Omental fat pad (tissue), 4 donors: ENCODE measurements at places on chromosomes 12 and 14. TPM values are rescaled to one million over a fixed set of nuclear protein-coding genes. Genes with fewer than 3 reads are reported as not detected.

GRCh38 chr14:101761881-101762529 lies 496 bp downstream of the PPP2R5C start:
- DNase-seq, result no peak

- DNase-seq, result no peak
Observed at GRCh38 chr12:210277-211141, 3.4 kb downstream of the SLC6A12 start.

GRCh38 chr12:51345681-51346080 lies 798 bp downstream of the CELA1 start:
- DNase-seq, result no peak

DNA sequence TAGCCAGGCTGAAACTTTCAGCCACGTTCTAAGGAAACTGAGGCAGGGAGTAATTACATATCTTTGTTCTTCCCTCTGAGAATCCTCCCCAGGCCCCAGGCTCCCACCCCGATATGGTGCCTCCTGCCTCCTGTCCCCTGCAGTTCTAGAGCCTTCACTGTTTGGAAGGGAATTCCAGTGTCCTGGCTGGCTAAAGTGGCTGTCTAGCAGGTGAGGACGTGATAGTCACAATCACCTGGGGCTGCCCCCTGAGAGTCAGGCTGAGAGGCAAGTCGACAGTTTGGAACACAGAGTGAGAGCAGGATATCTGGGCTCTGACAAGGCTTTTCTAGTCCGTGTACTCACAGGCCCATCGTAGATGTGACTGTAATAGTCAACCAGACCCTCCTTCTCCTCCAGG lies 6.3 kb upstream of the RPAP3 start:
- DNase-seq, result no peak

DNA sequence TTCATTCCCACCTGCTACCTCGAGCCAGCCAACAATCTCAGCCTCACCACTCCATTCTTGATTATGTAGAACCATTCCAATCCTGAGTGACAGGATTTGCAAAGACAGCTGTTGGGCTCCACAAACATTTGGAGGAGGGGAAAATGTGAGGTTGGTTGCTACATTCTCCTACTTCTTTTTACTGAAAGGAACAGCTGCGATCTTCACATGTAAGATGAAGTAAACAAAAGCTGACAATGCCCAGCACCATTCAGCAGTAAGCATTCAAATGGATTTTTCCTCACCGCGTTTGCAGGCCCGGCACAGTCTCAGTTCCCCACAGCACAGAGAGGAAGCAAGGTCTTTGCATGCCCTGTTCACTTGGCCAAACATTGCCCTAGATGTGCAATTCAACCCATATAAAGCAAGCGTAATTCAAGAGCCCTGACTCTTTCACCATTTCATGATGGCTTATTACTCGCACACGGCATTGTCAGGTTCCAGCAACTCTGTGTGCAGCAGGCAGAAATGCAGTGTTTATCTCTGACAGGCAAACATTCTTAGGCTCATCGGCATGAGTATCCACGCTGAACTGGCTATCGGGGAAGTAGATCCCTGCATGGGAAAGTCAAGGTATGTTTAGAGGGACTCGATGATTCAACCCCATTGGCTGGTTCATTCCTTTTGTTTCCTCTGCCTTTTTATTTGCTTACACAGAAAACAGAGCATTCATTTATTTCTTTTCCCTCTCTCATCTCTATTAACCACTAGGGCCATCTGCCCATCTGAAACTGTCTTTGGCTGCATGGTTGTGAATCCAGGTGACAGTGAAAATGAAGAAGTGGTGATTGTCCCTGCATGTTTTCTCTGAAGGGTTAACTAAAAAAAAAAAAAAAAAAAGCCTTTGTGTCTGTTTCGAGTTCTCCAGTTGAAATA lies 236.1 kb upstream of the PLEKHG7 start:
- no peak for DNase-seq

DNA sequence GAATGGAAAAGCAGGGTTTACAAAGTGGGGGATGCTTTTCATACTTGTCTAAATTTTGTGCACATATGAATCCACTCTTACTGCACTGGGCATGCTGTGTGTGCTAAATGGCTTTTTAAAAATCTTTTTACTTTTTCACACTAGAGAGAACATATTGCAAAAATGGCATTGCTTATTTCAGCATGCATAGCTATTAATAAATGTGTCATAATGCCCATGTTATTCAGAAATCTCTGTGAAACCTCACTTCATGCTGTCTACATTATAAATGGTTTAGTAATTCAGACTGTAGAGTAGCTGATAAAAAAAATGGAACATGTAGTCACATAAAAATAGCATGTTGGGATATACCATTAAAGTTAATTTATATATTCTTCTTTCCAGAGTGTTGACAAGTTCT lies 593.8 kb downstream of the RPL10L start:
- no peak for DNase-seq

DNA sequence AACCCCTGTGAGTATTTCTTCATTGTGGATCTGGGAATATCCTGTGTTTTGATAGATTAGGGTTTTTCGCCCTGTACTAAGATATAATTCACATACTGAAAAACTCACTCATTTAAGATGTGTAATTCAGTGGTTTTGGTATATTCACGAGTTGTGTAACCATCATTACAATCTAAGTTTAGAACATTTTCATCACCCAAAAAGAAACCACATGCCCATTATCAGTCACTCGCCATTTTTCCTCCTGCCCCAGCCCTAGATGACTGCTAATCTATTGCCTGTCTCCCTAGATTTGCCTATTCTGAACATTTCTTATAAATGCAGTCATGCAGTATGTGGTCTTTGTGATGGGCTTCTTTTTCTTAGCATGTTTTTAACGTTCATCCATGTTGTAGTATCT lies 67.9 kb upstream of the ATF1 start:
- no peak for DNase-seq

DNA sequence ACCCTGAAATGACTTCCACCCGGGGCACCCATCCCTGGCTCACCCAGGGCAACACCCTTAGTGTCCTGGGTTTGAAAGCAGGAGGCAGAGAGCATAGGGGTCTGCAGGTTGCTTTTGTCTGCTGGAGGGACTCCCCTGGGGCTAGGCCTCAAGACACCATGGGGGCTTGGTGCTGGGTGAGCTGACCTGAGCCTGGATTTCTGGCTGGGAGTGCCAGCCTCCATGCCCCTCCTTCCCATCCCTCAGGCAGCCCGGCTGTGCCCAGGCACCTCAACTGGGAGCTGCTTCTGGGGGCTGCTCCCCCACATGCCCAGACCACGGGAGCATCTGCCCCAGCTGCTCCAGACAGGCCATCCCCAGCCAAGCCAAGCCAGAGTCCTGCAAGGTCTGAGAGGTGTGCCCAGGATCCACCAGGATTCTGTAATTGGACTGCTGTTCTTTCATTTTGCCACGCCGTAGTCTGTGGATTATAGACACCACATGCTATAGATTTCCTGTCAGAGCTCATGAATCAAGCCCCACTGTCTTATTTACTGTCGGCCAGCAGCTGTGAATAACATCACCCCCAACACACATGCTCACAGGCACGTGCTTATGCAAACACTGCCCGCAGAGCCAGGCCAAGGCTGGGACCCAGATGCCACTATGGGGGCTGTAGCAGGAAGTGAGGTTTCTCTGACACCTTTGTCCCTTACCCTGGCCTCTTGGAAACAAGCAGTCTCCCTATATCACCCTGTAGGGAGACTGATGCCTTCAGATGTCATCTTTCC lies 29.4 kb upstream of the ESRRB start:
- DNase-seq, result no peak

DNA sequence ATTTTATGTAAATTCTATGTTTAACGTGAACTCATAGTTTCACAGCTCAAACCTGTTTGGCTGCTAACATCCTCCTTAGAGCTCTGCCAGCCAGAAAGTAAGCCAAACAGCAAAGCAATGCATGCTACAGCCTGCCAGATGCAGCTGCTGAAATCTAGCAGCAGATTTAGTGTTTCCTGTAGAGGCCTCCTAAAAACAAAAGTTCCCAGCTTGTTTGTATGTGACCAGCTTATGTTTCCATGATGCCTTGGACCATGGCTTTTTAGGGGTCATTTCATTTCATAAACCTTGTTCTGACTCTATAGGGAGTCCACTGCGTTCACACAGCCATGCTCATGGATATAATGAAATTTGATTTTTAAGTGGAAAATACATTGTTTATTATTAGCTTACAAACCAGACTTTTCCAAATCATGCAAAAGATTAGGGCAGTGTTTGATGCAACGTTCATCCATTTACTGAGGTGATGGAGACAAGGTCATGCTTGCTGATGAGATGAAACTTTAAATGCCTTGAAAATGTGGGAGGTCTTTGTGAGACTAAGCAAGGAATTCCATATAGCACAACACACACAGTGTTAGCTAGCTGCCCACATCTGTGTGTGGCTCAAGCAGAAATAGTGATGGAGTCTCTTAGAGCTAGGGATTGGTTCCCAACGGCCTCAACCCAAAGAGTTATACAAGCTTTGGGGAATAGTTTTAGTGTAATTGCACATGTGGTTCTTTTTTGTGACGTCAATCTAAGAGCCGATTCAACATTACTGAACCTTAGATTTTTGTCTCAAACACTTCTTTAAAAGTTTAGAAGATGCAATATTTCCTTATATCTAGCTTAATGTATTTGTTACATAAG lies 157.5 kb upstream of the LRIG3 start:
- DNase-seq, result no peak

GRCh38 chr14:52380294-52380693 lies 66.2 kb downstream of the PTGER2 start:
- DNase-seq, result no peak

DNA sequence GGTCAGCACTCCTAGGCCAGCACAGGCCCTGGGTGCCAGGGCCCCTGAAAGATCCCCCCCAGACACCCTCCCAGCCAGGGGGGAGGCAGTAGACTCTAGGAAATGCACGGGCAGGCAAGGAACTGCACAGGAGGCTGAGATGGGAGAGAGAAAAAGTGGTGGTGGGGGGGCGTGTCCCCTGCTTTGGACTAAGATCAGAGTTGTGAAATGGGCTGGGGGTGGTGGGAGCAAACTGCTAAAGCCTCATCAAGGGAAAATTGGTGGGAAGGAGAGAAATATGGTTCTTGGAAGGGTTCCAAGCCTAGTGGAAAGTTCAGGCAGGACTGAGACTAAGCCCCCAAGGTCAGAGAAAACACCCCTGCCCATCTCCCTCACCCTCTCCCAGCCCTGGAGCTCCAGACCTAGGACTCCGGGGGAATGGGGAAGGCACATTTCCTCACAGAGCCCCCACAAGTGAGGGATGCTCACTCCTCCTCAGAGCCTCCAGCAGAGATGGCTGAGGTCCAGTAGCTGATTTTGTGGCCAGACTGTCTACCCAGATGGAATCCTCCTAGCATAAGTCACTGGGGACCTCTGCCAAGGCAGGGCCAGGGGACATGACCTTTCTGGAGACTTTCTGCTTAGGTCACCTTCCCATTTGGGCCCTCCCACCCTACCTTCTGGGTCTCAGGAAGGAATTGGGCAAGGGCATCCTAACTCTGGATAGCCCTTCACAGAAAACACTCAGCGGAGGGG lies 29.8 kb downstream of the FIGNL2 start:
- DNase-seq, result no peak

- no peak for DNase-seq
Observed at GRCh38 chr14:64955297-64955696, 12.8 kb upstream of the GPX2 start.

GRCh38 chr12:57487597-57488401 lies at the start of gene MARS1:
Gene MARS1 (plus strand): TSS chr12:57488068. CDS start chr12:57488091, 23 bp downstream.
- DNase-seq, result peak; percentile 88

- DNase-seq, result no peak
Observed at GRCh38 chr12:62599854-62600437, 133.3 kb downstream of the MON2 start.

DNA sequence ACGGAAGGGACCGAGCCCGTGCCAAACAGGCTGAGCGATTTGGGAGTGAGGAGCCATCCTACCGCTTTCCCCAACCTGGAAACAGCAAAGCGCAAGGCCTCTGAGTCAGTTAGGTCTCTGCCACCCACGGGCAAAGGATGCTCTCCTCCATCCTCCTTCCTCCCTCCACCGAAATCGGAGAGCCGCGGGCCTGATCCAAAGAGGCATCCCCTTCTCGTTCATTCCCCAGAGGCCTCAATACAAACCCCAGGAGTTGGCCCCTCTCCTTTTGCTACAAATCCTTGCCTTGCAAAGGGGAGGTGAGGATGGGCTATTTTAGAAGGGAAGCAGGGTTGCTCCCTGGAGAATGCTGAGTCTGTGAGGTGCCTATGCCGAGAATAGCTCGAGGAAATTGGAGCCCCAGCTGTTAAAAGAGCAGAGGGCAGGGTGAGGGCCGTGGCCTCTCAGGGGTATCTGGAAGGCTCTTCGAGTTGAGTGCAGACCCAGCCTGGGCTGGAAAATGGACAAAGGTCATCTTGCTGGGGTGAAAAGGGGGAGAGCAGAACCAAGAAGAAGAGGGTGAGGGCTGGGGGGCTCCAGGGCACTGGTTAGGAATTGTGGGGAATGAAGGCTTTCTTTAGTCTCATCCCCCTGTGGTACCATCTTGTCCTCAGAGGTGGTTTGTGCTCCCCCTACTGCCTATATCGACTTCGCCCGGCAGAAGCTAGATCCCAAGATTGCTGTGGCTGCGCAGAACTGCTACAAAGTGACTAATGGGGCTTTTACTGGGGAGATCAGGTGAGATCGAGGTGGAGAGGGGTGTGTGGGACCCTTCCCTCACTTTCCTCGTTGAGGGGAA lies 1.1 kb downstream of the TPI1 start:
- DNase-seq, result no peak

DNA sequence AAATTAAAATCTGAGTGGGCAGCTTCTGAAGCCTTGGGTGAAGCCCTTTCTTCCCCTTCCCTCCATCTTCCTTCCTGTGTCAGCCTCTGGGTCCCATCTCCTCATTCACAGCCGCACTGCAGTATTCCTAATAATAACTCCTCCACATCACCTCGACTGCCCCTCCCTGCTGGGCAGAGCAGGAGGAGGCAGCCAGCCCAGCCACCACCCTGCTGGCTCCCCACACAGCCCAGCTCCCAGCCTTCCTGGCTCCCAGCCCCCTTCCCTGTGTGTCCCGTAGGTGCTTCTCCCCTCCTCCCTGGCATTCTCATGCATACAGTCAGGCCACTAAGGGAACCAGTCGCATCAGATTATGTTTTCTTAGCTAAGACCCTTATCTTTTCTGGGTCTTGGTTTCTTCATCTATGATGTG lies 3.7 kb downstream of the IFFO1 start:
- no peak for DNase-seq

DNA sequence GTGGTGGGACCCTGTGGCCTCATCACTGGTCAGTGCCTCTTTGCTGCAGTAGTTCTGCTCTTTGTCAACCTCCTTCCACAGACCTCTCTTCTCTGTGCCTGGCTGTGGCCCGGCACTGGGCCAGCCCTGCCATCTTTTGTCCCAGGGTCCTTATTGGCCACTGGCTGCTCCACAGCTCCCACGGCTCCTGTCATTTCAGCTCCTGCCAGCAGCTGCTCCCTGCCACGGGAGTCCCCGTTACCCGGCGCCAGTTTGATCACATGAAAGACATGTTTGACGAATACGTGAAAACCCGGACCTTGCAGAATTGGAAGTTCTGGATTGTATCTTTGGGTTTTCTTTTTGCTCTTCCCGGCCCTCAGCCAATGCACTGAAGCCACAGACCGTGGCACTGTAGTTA lies 35.4 kb downstream of the IL31 start:
- no peak for DNase-seq

CCDC198 gene
- not detected for total RNA-seq

PEBP1 gene
- total RNA-seq, result 269 TPM

EEA1 gene
- total RNA-seq, result 28.8 TPM

RGS6 gene
- total RNA-seq, result 5.2 TPM

CABP1 gene
- 2.8 TPM for total RNA-seq

SLC10A1 gene
- not detected for total RNA-seq

FBXO34 gene
- 18.7 TPM for total RNA-seq

CELA1 gene
- total RNA-seq, result not detected

TMCC3 gene
- total RNA-seq, result 14.8 TPM

GARIN6 gene
- not detected for total RNA-seq
